ENCODE measurements at places on chromosomes 4 and X. TPM values are rescaled to one million over a fixed set of nuclear protein-coding genes. Genes with fewer than 3 reads are reported as not detected.

GRCh38 chrX:109858602-109859341 is 125.7 kb upstream of the ACSL4 start:
- no peak overlapping the region for H3K27ac ChIP-seq
- H3K4me3 ChIP-seq = no peak overlapping the region
- H3K4me1 ChIP-seq = peaks cover 32% of the 10 kb centered on the region
- DNase-seq = no peak

NOX1 gene
- not detected for total RNA-seq

STBD1 gene
- 6.9 TPM for total RNA-seq

SLC25A14 gene
- 11.7 TPM for total RNA-seq

DNA sequence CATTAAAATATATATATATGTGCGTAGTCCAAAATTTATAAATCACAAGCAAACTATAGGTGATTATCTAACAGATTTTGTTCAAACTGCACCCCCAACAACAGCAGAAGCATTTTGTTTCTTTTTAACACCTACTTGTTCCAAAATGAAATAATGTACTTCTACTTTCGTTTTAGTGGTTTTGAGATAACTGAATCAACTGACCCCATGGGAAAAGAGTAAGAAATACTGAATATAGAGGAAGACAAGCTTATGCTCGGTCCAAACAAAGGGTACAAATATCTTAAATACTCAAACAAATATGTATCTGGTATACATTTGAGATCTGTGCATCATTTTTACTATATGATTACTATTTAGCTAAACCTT is 22.4 kb downstream of the MAP7D3 start:
- H3K4me3 ChIP-seq = no peak overlapping the region
- H3K27me3 ChIP-seq = no peaks in the 10 kb centered on the region
- peaks cover 21% of the 10 kb centered on the region for H3K4me1 ChIP-seq
- DNase-seq = no peak

GRCh38 chr4:173490817-173491528 is 39.1 kb downstream of the HAND2 start:
- H3K4me1 ChIP-seq = peaks cover 58% of the 10 kb centered on the region
- no peaks in the 10 kb centered on the region for H3K36me3 ChIP-seq
- H3K27me3 ChIP-seq = peaks cover 28% of the 10 kb centered on the region
- DNase-seq = peak; percentile 36

LRIT3 gene
- not detected for total RNA-seq

GRCh38 chrX:118644378-118644777 is 83.0 kb upstream of the IL13RA1 start:
- DNase-seq = peak; percentile 45
- H3K4me3 ChIP-seq = no peak overlapping the region
- H3K4me1 ChIP-seq = peaks cover 5% of the 10 kb centered on the region
- peak overlapping the region; percentile 15 for H3K27ac ChIP-seq

- no peaks in the 10 kb centered on the region for H3K27me3 ChIP-seq
- peak overlapping the region; percentile 26 for H3K4me3 ChIP-seq
- DNase-seq = peak; percentile 53
These were observed 37.9 kb downstream of the RAB40AL start for GRCh38 chrX:102975016-102975415.

ZCCHC18 gene
- 0.09 TPM for total RNA-seq

TLL1 gene
- 0.79 TPM for total RNA-seq

- H3K4me1 ChIP-seq = no peaks in the 10 kb centered on the region
- no peak overlapping the region for H3K4me3 ChIP-seq
- no peaks in the 10 kb centered on the region for H3K27me3 ChIP-seq
- no peak for DNase-seq
- no peak overlapping the region for H3K27ac ChIP-seq
These were observed 22.8 kb upstream of the PRKG2 start for GRCh38 chr4:81237791-81238190.

GRCh38 chrX:78822157-78822690 is 74.7 kb downstream of the LPAR4 start:
- H3K27me3 ChIP-seq = no peaks in the 10 kb centered on the region
- H3K4me1 ChIP-seq = no peaks in the 10 kb centered on the region
- H3K27ac ChIP-seq = no peak overlapping the region
- H3K36me3 ChIP-seq = no peaks in the 10 kb centered on the region
- no peak overlapping the region for H3K4me3 ChIP-seq
